ENCODE measurements at places on chromosomes 2 and 18. TPM values are rescaled to one million over a fixed set of nuclear protein-coding genes. Genes with fewer than 3 reads are reported as not detected.

Gene DNMT3A
- total RNA-seq = 122 TPM

Gene LHCGR
- not detected for total RNA-seq

Gene OTOS
- not detected for total RNA-seq

Gene FAP
- total RNA-seq = not detected

Gene CTAGE1
- not detected for total RNA-seq

Gene TNFRSF11A
- 0.36 TPM for total RNA-seq

Gene B3GNT2
- total RNA-seq = 20.7 TPM

Gene MEIS1
- total RNA-seq = not detected

Gene POTEJ
- not detected for total RNA-seq

Gene ALPG
- total RNA-seq = not detected

DNA sequence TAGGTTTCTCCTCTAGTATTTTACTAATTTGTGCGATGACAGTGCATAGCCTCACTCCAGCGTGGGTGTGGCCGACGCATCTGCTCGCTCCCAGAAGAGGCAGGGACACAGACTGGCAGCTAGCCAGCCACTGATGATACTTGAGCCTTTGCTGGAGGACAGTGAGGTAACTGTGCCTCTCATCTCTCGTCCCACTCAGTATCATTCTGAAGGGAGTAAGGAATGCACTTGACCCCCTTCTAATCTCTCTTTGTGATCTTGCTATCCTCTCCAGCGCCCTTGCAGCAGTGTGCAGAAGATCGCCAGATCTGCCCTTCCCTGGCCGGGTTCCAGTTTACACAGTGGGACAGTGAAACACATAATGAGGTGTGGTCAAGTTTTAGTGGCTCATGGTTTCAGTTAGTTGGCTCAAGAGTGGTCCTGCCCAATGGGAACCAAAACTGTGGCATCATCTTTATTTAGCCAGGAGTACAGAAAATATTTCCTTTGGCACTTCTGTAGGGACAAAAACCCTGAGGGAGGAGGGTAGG is 17.5 kb downstream of the NCAPH start:
- no peak for DNase-seq

GRCh38 chr2:209501579-209501978 is 77.7 kb downstream of the MAP2 start:
- DNase-seq = no peak

GRCh38 chr2:197322143-197322542 is 11.6 kb upstream of the ANKRD44 start:
- DNase-seq = no peak

- no peak for DNase-seq
Observed at GRCh38 chr18:79697976-79698375, 18.4 kb downstream of the CTDP1 start.

DNA sequence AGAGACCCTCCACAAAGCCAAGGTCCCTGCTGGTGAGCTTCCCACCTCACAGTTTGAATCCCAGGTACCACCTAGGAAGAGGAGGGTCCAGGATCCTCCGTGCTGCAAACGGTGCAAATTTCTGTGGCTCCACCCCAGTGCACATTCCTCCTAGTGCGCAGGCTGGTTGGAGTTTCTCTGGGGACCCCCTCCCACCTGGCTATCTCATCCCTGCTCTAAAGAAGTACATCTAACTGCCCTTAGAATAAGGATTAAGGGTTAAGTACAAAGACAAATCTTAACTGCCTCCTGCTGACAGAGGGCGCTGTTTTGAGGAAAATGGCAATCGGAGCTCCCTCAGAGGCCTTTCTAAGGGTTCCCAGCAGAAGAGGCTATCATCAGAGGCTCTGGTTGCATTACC is 109.6 kb upstream of the FSIP2 start:
- no peak for DNase-seq

- no peak for DNase-seq
Observed at GRCh38 chr18:72541871-72542332, 2.2 kb downstream of the CBLN2 start.

GRCh38 chr2:119698246-119698645 is 19.2 kb downstream of the TMEM177 start:
- DNase-seq = no peak

DNA sequence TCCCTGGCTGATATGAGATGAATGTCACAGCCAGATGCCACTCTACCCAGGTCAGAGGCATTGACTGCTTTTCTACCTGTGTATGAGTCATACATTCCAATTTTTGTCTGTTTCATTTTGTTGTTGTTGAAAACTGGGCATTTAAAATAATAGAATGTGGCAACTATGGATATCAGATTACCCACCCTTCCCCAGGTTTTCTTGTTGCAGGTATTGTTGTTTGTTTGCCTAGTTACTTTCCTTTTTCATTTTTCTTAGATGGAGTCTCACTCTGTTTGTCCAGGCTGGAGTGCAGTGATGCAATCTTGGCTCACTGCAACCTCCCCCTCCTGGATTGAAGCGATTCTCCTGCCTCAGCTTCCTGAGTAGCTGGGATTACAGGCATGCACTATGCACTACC is 70.2 kb downstream of the LRRC30 start:
- no peak for DNase-seq

DNA sequence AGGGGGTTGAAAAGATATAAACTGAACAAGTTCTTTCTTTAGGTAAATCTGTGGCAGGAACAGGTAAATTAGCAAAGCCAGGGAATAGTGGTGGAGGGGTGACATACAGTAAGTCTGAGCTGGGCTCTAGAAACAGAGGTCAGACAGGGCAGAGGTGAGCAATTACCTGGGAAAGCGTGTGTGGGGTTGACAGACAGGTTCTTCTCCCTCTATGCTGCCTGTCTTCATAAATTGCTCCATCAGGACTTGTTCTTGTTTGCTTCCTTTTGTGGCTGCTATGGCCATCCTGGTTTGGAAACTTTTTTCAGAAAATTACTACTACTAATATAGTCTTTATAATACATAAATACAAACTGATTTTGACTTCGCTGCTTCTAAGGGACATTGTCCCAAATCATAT is 3.4 kb upstream of the ANKRD12 start:
- no peak for DNase-seq

GRCh38 chr2:10046931-10047330 is 3.6 kb downstream of the KLF11 start:
- DNase-seq = no peak

DNA sequence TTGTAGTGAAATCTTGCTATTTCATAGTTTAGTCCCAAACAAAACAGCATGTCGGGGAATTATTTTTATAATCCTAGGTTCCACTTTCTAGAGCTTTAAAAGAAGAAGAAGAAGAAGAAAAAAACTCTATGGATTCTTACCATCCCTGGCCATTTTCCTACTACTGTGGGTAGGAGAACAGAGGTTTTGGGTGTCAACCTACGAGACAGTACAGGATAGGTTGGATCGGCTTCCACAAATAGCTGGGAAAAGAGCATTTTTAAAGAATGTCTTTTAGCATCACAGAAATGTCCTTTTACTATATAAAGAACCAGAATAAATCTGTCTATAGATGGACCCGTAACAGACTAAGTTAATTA is 65.2 kb downstream of the RBMS1 start:
- DNase-seq = no peak

- DNase-seq = no peak
Observed at GRCh38 chr2:215411941-215412743, 23.7 kb downstream of the FN1 start.

DNA sequence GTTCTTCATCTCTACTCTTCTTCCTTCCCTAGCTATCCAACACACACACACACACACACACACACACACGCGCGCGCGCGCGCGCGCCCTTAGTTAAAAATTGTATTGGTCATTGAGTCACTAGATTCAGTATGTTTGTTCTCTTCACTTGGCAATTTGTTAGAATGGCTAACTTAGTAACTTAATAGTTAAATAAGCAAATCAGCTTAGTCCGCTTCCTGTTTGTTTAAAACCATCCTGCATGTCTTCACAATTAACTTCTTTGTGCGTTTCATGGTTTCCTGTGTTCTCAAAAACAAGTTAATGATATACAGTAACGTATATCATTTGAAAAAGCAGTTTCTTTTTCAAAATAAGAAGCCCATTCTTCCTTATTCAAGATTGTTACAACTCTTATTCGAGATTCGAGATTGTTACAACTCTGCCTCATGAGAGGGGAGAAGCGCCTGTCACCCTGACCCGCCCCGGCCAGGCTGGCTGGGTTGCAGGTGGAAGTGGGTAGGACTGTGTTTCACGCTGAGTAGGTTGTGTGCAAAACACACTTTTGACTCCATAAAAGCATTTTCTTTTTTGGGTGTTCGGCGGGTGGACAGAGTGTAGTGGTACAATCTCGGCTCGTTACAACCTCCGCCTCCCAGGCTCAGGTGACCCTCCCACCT is 9.5 kb upstream of the CNNM3 start:
- DNase-seq = peak; percentile 17

GRCh38 chr2:144522897-144523595 is 3.1 kb upstream of the ZEB2 start:
- no peak for DNase-seq

- no peak for DNase-seq
Observed at GRCh38 chr2:96112501-96113366, 3.6 kb downstream of the ADRA2B start.

GRCh38 chr2:13676269-13676668 is 956.2 kb upstream of the LRATD1 start:
- DNase-seq = no peak

GRCh38 chr18:11818486-11819203 is 32.6 kb upstream of the CHMP1B start:
- DNase-seq = no peak

DNA sequence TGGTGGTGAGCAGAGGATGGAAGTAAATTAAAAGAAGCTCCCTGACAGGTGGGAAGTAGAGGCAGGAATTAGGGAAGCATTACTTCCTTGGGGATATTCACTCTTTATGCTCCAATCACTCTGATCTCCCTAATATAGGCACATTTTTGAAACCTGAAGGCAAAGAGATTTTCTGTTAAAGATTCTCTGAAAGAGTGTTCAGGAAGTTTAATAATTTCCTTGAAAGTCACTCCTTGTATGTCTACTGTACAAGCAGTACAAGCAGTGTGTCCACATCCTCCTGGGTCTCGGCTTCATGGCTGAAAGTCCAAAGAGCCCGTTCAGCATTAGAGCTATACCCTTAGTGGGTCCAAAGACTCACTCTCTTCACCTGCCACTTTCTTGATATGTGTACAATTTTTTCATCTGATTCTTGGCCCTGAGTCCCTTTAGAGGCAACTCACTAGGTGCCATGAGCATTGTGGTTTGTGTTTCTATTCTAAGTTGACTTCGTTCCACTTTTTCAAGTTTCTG is 60.2 kb downstream of the AAK1 start:
- no peak for DNase-seq

DNA sequence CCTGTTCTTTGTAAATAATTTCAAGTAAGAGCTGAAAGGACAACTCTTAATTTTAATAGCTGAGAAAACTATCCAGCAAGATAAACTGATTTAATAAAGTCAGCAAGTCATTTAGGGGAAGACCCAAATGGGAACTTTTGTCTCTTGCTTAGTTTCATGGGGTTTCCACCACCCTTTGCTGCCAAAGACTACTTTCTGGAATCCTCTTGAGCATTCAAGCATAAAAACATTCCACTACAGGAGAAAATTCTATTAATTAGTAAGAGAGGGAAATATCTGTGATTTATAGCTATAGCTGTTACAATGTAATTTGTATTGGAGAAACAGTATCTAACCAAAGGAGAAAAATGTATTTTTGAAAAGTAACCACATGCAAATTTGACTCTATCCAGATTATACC is 20.6 kb downstream of the EFEMP1 start:
- no peak for DNase-seq

DNA sequence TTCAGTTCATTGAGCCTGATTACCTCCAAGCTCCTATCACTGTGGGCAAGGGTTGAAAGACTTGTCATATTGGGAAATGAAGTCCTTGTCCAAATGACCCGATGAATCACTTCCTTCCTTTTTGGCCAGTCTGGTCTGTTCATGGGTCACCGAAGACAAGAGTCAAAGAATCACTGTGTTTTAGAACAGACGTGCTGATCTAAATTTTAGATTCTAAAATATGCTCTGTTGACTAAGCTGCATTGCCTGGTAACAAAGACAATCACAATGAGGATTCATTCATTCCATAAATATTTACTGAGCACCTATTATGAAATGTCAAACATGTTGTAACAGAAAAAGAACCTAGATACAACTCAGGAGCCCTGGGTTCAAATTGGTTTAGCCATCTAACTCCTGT is 99.4 kb upstream of the RND3 start:
- no peak for DNase-seq

- no peak for DNase-seq
Observed at GRCh38 chr2:179594268-179595112, 266.9 kb downstream of the ZNF385B start.

GRCh38 chr2:147451902-147452515 is 392.8 kb upstream of the ACVR2A start:
- DNase-seq = no peak

All from naive thymus-derived CD8-positive, alpha-beta T cell (primary cell).